NCI-H1092 treated with DMSO at 0.1 percent for 48 hours (cell line): ENCODE measurements at places on chromosomes 4 and X.

- DNase-seq: no peak
Observed at GRCh38 chr4:66294638-66295037, 624.3 kb upstream of the EPHA5 start.

- no peak for DNase-seq
Observed at GRCh38 chrX:150316564-150316963, 46.6 kb upstream of the MAMLD1 start.

GRCh38 chrX:17587366-17587765, 149.9 kb upstream of the SCML1 start:
- DNase-seq: no peak

DNA sequence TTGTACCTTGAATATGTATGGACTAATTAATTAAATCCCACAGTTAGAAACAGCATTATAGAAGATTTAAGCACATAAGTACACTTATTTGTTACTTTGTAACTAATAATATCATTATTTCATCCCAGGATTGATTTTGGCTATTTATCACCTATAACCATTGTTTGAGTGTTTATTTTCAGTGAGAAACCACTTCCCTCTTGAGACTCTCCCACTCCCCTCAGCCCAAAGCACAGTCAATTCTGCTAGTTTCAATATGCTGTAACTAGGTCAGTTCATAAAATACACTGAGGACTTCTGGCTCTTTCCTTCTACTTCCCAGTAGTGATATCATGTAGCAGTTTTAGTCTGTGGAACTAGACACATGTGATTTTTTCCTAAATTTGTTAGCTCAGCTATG, 16.3 kb downstream of the OFD1 start:
- no peak for DNase-seq

GRCh38 chr4:95272036-95272435, 276.7 kb downstream of the UNC5C start:
- DNase-seq: no peak

- no peak for DNase-seq
Observed at GRCh38 chrX:66050140-66050569, 10.3 kb upstream of the VSIG4 start.

DNA sequence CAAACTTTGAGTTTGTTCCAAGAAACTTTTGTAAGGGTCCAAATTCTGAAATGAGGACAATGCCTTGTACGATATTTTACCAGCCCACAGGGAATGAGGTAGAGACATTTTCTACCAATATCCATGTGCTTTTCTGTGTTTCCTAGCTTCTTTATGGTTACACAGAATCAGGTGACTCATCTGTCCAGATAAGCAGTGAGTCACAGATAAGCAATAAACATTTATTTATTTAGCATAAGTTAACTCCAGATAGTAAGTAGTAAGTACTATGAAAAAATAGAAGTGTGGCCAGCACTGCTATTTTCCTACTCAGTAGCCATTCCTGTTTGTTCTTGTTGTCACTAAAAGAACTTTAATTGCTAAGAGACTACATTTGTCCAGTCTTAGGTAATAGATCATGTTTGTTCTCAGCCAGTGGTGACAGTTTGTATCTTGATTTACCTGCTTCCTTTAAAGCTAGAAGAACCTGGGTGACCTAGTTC, 7.4 kb downstream of the AFF1 start:
- DNase-seq: no peak

GRCh38 chr4:154660052-154660451, 47.6 kb upstream of the FGG start:
- DNase-seq: no peak

DNA sequence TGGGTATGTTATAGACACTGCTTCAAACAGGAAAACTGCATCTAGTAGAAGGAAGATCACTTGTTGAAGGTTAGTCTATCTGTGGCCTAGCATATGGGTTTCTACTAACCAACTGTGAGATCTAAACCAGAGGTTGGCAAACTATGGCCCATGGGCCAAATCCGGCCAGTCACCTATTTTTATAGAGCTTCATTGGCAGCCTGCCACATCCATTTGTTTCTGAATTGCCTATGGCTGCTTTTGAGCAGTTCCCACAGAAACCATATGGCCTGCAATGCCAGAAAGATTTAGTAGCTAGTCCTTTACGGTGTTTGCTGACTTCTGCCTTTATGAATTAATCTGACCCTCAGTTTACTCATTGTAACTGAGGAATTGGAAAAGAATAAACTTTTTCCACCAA, 71.1 kb downstream of the MID1 start:
- peak; percentile 8 for DNase-seq

DNA sequence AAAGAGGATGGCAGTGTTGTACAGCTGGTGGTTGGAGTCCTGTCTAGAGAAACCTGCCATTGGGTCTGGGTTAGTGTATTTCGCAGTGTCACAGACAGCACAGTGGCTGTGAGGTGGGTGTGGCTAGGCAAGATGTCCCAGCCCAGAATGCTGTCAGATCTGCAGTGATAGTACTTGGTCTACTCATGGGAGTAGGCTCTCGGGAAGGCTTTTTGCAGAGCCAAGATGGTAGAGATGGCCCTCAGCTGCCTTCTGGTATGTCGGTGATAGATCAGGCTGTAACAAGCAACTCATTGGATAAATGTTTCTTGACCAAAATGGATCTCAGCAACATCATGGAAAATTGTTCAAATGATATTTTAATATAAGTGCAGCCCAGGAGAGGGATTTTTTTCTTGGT, 84.3 kb upstream of the WDR1 start:
- no peak for DNase-seq

GRCh38 chrX:97705936-97706335, 822.2 kb downstream of the RPA4 start:
- DNase-seq: no peak

DNA sequence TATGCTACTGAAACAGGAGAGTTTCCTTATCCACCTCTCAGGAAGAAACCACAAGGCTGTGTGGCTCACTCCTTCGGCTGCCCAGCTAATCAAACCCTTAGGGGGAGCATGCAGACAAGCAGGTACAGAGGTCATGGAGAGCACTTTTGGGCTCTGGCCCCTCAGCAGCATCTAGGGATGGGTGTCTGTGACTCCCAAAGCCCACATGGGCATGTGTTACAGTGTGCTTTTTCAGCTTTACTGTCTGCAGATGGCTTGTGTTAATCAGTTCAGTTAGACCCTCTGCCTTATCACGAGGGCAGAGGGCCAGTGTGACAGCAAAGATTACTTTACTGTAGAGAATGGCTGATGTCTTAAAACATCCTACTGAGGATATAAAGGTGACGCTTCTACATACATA, 447.4 kb downstream of the PCDH10 start:
- no peak for DNase-seq

- no peak for DNase-seq
Observed at GRCh38 chr4:174528226-174528625, 5.9 kb upstream of the HPGD start.

GRCh38 chr4:186027405-186027804, 41.6 kb upstream of the TLR3 start:
- no peak for DNase-seq

DNA sequence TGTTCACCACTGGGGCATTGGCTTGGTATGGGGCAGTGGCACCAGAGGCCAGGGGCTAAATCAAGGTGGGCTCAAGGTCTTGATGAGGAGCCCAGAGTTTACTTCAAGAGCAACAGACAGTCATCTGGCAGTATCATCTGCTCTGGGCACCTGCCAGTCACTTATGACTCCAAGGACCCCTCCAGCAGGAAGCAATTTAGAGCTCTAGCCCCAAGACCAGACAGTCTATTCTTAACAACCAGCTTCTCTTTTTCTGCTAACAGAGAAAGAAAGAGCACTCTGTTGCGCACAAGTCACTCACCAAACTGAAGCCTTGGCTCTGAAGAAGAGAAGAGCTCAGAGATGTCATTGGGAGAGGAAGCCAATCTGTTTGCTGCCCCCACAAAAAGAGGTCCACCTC, 309.2 kb downstream of the HS3ST1 start:
- no peak for DNase-seq

- DNase-seq: peak; percentile 22
Observed at GRCh38 chr4:5399790-5400421, 308.5 kb downstream of the EVC2 start.

GRCh38 chr4:183631577-183632198, 27.3 kb downstream of the RWDD4 start:
- no peak for DNase-seq

DNA sequence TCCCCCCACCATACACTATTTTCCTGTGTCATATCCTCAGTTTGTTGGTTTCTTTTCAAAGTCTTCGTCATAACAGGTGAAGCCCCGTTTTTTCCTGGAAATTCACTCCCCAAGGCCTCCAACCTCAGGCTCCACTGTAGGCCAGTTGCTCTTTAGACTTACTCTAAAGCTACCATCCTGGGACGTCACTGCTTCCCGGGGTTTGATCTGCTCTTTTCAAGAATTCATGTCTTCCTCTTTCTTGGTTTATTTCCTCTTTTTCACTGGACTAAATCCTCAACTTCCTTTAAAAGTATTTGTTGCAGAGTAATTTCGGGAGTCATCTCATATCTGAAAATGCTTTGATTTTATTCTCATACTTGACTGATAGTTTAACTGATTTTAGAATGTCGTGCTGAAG, 6.5 kb upstream of the SERTM2 start:
- DNase-seq: no peak

DNA sequence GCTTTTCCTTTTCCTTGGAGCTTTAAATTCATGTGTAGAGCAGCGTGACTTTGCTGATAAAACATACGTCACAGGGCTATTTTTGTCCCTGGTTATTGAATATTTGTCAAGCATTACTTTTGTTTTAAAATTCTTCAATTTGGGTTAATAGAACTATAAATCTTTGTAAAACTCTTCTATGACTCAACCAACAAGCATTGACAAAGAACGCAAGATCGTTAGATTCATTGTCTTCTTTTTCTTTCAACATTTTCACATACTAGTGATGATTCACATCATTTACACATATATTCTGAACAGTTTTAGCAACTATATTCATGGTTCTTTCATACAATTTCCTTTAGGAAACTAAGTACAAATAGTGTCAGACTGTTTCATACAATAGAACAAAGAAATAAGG, 72.0 kb upstream of the GPM6A start:
- no peak for DNase-seq

DNA sequence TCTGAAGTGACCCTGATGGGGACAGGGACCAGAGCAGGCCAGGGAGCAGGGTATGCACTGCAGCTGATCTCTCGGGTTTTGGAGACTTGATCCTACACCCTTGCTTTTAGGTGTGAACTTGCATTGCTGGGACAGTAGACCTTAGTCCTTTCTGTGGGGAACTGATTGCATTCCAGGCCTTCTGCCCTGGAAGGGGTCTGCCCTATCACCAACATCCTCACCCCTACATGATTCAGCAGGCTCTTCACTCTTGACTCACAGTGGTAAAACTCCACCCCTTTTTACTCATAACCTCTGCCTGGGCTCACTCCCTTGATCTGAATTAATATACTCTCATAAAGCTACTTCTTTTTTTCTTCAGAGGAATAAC, 6.6 kb upstream of the DDX60L start:
- DNase-seq: no peak

DNA sequence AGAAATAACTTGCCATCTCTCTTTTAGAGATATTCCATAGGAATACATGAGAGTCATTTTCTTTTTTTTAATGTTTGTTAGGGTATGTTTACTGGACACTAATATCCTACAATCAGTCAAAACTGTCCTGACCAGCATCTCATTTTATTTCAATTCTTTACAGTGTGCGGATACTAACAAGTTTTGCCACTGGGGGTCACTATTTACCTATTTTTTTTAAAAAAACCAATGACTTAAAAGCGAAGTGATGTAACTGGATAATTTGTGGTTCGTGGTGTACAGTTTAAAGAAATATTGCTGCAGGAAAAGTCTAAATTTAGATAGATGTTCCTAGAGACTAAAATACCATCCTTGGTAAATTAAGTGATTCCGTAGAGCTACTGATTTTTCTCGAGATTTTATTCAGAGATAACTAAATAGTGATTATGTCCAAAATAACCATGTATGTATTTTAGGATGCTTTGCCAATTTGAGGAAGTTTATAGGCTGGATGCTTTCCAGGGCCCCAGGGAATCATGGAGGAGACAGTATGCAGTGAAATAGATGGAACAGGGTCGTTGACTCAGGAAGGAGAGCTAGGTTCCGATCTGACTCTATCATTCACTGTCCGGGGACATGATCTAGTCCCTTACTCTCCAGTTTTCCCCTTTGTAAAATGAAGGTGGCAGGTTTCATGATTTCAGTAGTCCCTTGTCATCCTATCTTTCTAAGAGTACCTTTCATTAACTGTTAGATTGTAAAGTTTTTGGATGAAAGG, 34.0 kb upstream of the GNPDA2 start:
- DNase-seq: peak; percentile 24

DNA sequence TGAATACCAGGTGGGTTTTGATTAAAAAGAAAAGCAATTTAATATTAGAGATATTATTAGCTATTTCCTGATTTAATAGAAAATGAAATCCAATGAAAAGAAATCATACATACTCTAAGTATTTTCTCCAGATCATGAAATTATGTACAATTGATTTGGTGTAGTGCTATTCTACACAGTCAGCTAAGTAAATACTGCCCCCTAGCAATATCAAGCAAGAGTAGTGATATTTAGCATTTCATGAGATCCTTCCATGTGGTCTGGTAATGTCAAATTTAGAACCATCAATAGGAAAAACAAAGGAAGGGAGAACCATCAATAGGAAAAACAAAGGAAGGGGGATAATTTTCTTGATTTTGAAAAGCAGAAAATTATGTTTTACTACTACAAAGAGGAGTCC, 114.6 kb downstream of the TBCK start:
- DNase-seq: peak; percentile 8
